ENCODE measurements at places on chromosomes 6 and 20.
A peak's percentile ranks its signal among the peaks of the same experiment; 100 is the strongest.

DNA sequence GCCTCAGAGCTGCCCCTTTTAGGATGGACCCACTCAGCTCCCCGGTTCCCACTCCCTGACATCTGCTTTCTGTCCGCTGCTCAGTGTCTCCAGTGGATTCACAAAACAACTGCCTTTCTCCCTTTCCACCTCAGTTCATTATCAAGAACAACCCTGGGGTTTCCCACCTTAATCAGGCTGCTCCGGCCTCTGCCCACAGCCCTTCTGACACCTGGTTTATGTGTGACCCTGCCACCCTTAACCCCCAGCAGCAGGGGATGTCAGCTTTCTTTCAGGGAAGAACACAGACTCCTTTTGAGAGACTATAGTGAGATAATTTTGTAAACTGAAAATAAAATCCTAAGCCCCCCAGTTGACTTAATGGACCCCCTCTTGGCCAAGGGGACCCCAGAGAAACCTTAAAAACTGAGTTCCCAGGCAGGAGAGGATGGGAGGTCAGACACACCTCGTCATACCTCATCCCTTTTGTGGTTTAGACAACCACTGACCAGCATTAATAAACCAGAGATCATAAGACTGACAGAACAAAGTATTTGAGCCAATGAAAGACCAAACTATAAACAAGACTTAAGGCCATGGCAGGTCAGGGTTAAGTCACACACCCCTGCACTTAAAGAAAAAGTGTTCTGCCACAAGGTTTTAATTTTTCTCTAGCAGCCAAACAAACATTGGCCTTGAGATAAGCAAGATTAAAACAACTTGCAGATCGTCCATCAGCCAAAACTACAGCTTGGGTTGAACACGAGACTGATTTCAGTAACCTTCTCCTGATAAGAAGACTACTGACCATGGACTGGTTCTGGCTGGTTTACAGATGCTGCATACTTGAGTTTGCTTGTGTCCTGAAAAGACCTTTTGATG is 42.4 kb upstream of the DDR1 start:
- no peak for DNase-seq

DNA sequence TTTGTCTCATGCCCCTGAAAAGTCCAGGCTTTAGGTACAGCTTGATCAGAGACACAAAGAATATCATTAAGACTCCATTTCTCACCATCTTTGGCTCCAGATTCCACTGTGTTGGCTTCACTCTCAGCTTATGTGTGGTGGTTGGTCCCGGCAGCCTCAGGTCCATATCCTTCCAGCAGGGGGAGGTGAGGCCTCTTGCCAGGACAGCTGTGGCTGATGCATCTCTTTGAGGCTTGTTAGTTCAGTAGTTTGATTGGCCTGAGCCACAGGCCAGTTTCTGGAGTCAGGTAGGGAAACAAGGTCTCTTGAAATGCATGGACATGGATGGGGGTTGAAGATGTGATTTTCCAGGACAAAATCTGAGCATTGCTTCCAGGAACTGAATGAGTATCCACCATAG is 62.4 kb downstream of the JAG1 start:
- peak; percentile 4 for DNase-seq

DNA sequence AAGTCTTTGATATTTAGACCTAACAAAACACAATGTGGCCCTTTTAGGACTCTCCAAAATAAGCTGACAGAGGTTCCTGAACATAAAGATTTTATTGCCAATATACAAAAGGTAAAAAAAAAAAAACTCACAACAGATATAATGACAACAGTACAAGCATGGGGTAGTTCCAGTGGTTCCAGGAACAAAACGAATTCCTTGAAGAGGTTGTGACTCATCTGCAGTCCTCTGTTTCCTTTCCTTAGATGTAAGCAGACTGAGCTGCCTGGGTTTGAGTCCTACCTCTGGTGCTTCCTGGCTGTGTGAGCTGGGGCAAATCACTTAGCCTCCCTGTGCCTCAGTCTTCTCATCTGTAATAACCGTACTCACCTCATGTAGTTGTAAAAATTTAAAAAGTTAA is 13.3 kb upstream of the CTAGE9 start:
- no peak for DNase-seq

DNA sequence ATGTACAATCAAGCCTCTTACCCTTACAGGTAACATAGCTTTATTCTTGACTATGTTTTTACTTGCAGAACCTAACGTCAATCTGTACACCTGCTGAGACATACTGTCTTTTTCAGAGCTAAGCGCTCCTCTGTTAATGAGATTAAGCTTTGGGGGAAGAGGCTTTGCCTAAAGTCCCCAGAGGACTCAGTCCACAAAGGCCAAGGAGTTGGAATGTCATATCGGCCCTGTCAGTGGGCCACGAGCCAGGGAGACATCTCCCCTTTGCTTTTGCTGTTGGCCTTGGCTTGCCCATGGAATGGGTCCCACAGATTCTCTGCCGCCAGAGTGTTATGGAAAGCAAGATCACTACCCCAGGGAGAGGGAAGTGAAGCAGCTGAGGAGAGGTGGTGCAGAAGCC is 64.1 kb upstream of the SOX4 start:
- DNase-seq: no peak

- no peak for DNase-seq
These were observed 7.5 kb downstream of the NFATC2 start for GRCh38 chr20:51535075-51535386.

DNA sequence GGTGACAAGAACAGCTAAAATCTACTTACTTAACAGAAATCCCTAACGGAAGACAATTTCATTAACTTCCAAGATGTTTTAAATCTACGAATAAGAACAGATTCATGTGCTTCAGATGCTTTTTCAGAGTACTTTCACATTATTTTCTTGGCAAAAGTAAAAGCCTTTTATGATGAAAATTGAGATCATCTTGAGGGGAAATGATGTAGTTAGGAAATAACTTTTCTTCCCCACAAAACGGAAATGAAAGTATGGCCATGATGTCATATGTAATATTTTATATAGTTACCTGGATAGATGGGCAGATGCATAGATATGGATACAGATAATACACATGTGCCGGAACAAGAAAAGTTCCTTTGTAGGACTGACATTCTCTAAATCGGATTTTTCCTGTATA is 32.8 kb downstream of the SASH1 start:
- no peak for DNase-seq

DNA sequence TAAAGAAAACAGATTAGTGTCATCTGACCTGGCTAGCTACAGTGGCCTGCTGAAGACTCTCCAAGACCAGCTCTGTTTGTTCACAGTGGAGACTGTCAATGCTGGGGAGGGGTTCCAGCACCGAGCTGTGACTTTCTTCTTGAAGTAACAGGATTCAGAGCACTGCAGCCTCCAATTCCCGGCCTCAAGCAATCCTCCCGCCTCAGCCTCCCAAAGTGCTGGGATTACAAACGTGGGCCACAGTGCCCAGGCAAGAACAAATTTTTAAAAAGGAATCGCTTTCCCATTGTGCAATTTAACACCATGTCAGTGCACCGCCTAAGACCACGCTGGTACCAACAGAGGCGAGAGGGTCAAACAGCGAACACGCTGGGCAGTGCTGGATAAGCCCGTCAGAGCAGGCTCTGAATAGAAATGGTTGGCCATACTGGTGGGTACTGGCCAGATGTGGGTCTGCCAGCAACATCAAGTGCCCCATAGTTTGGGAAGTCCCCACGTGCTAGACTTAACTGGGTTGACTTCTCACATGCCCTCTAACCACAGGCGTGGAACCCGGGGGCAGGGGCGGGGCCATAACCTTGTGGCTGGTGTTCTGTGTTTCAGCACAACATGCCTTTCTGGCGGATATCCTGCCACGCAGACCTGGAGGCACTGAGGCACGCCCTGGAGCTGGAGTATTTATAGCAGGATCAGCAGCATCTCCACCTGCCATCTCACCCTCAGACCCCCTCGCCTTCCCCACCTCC is 168.9 kb downstream of the ZMYND8 start:
- DNase-seq: no peak
